ENCODE measurements at places on chromosomes 11 and 22.
A peak's percentile ranks its signal among the peaks of the same experiment; 100 is the strongest.

DNA sequence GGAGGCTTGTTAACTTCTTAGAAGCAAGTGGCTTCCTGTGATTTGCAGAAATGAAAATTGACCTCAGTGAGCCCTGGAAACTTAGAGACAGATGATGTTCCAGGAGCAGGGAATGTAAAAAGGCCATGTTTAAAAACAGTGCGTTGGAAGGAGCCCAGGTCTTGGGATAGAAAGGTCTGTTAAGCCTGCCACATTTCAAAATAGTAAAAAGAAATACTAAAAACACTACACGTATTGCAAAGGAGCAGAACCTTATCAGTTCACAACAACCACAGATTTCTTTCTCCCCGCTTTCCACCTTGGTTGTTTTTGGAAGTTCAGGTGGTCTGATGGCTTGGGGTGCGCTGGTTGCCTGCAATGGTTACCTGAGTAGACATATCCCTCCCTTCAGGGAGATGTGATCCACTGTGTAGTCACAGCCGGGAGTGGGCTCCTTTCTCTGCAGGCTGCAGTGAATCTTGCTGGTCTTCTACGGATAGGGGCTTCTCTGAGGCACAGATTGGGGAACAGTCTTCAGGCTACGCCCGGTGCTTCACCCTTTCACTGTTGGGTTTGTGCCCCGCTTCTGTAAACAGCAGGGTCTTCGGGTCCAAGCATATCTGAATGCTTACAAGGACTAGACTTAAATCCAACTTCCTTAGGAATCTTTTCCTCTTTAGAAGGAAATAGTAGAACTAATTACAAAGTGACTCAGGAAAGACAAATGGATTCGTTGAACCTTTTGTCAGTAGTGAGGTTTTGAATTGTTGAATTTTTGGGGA lies 1.9 kb downstream of the TEAD1 start:
- no peak for DNase-seq

DNA sequence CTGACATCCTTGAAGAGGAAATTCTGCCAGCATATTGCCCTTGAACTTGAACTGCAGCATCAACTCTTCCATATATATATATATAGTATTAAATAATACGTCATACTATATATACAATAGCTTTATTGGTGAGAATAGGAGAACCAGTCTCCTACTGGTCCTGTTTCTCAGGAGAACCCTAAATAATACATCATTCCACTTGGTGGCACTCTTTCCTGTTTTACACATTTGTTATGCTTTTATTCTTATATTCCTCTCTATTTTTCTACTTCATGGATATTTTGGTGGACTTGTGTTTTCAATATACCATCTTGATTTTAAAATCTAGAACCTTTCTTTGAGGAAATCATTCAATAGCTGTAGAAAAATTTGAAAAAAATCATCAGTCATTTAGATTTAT lies 193.3 kb downstream of the TRPC6 start:
- DNase-seq = no peak

DNA sequence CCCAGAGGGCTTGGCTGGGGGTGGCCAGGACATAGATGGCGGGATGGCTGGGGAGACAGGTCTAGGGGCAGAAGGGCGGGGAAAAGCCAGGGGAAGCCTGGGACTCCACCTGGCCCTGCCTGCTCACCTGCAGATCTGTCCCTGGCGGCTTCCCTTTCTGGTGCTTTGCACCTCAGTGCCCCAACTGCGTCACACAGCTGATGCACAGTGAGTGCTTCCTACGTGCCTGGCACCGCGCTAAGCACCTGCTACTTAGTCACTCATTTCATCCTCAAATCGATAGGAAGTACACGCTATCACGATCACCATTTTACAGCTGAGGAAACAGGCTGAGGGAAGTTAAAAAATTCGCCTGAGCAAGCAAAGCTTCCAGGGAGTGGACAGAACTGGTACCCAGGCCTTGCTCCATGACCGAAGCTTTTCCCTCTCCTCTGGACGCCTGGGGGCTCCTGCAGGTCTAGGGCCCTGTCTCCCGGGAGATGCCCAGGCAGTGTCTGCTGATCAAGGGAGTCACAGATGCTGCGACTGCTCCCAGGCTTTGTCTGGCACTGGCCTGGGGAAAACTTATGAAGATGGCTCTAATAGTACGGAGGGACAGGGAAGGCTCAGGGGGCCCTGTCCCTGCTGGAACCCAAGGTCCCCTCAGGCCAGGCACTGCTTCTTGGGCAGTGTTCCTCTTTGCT lies 63.0 kb upstream of the TTLL12 start:
- DNase-seq = no peak

GRCh38 chr22:49536571-49537131 lies 291.0 kb downstream of the BRD1 start:
- no peak for DNase-seq

DNA sequence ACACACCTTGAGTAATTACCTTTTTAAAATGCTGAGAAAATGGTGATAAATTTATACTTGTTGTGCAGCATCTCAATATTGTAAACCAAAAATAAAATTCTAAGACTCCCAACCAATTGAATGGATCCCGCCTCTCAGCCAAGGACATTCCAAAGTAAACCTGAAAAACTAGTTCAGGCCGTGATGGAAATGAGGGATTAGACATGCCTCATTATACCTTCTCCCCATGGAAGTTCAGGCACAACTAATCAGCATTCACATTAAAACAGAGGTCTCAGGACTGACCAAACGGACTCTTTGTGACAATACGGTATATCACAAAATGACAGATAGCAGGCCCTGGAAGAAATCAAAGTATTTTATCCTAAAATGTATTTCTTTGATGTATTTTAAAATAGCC lies 907.4 kb upstream of the RAG2 start:
- no peak for DNase-seq

- no peak for DNase-seq
Observed at GRCh38 chr11:705646-706438, at the start of gene EPS8L2. Gene EPS8L2 (plus strand): TSS chr11:706231. CDS start chr11:709408, 3,177 bp downstream.

- no peak for DNase-seq
Observed at GRCh38 chr11:110087812-110088534, 5.2 kb upstream of the ZC3H12C start.

- DNase-seq = no peak
Observed at GRCh38 chr11:96393753-96394348, 4.0 kb downstream of the JRKL start.

DNA sequence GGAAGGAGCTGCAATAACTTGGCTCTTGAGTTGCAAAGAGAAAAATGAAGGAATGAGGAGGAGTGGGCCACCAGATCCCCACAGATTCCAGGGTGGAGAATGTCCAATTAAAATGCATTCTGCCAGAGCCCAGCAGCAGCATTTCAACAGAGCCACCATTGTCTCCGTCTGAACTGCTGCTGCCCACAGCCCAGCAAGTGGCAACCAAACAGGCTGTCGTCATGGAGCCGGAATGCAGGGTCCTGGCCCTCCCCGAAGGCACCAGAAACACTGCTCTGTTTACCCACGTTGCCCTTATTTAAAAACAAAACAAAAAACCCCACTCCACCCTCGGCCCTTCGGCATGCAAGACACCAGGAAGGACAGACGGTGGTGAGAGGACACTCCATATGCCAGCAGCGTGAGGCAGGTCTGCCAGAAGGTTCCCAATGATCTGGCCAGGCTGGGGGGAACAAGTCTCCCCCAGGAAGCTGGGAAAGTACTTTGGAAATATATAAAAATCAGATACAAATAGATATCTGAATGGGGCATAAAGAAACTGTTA lies 32.5 kb downstream of the PLEKHA7 start:
- DNase-seq = peak; percentile 68

DNA sequence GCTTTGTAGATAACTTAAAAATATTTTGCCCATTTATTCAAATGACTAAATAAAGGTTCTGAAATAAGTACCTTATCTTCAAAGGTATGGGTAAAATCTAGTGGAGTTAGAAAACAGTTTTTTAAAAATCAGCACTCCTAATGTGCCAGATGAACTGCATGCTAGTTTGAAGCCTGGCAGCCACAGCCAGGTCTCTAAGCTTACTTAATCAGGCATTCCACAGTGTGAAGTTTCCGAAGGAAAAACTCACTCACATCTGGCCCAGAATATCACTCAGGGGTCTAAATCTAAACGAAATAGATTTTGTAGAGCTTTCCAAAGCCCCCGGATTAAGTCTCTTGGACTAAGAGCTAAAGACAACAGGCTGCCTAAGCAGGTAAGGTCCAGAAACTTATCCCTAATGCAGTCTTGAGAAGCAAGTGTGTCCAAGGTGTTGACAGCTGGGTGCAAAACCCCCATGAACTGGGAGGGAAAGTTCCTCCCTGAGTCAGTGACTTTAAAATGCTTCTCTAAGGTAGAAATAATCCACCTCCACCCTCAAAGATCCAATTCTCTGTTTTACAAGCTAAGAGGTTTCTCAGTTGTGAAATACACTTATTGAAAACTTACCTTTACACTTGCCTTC lies 157.6 kb downstream of the FCHSD2 start:
- no peak for DNase-seq

DNA sequence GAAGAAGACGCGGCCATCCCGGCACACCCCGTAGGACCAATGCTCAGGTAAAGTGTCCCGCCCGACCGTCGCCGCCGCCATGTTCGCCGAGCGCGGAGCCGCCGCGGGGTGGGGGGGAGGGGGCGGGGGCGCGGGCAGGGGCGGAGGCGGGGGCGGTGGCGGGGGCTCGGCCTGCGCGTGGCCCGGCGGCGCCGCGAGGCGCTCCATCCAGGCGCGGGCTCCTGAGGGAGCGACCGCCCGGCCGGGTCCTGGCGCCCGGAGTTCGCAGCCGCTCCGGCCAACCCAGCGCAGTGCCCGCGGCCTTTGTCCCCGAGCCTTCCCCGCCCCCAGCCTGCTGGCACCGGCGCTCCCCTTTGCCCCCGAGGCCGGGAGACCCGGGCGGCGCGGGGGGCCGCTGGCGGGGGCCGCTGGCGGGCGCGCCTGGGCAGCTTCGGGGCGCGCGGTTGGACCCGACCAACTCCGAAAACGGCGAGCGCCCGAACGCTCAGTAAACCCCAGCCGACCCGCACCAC lies at the start of gene PLEKHA7:
Gene PLEKHA7 (minus strand): TSS at position 94 of the 512 bp plus-strand sequence. CDS start 13 bp downstream, at position 81.
- no peak for DNase-seq

DNA sequence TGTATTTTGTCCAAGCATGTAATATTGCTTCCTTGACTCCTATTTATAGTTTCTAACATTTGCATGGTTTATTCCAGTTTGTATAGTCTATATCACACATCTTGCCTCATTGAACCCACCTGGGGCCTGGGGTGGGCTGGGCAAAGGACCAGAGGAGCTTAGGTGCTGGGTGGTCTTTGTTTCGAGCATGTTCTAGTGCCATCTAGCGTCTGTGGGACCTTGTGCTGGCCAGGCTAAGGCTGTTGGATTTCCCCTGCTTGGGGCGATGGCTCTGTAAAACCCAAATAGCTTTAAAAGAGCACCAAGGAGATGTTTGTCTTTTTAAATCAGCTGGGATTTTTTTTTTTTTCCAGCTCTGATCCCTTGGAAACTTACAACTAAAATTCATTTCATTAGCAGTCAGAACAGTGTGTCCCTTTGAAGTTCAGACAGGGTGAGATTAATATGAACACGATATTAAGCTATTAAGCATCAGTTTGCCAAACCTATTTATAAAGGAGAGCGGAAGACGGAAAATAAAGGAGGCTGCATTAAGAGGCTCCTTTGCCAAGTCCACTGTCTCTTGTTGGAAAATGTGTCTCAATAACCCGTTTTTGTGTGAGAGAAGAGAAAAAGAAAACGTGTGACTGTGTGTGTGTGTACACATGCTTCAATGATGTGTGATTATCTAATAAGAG lies 157.4 kb downstream of the COMMD9 start:
- no peak for DNase-seq

DNA sequence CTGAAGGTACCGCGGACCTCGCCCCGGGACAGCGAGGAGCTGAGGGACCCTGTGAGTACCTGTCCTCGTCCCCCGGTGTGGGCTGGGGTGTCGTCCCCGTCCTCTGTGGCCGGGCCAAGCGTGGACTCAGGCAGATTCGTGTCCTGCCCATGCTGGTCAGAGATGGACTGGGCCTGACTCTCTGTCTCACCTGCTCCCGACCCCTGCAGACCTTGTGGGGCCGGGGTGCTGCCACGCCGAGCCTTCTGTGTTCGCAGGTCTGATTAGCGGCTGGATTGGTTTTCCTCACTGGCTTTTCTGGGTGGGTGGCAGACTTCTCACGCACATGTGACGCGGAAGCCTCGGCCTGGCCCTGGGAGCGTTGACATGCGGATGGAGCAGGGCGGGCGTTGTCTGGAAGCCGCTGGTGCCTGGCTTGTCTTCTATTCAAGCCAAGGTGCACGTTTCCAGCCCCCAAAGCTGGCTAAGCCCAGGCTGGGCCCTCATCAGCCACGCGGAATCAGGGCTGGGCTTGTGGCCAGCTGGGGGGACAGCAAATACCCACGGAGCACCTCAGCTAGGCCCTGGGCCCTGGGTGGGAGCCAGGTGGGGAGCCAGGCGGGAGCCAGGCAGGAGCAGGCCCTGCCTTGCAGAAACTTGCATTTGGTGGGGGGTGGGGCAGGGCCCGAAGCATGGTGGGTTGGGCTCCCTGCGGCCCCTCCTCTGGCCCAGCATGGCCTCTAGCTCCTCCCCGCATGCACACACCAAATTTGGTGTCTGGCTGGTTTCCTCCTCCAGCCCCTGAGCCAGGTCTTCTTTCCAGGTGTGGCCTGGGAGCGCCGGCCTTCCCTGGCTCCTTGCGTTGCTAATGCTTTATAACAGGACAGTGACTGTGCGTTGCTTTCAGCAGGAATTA lies 7.0 kb downstream of the GRAMD4 start:
- DNase-seq = no peak

- no peak for DNase-seq
Observed at GRCh38 chr11:72267956-72268617, 24.1 kb upstream of the PHOX2A start.

GRCh38 chr11:67025750-67026149 lies 2.8 kb downstream of the SYT12 start:
- DNase-seq = no peak

DNA sequence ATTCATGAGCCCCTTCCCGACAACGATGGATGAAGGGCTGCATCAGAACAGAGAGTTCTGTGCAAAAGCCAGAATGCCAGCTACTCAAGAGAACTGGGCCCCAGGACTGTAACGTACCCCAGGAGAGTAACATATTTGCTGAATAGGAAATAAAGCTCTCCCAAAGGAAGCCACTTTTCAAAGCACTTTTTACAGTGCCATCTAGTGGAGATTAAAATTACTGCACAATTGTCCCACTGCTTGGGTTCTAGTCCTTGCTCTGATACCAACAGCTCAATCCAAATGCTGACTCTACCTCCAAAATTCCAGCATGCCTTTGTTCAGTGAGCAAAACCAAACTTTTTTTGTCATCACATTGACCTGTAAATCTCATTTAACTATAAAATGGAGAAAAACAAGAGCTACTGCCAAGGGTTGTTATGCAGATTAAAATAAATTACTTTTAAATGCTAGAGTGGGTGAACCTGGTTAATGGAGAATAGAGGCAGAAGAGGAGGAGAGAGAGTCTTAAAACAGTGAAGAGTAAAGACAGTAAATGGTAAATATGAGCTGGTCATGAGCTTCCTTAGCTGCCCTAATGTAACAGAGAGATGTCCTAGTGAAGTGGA lies 87.6 kb upstream of the FSHB start:
- DNase-seq = no peak

GRCh38 chr11:126267650-126268049 lies 1.0 kb downstream of the SRPRA start:
- DNase-seq = no peak

- no peak for DNase-seq
Observed at GRCh38 chr11:68825571-68825970, 16.1 kb downstream of the CPT1A start.
